ENCODE measurements at places on chromosomes 1 and 21. TPM values are rescaled to one million over a fixed set of nuclear protein-coding genes. Genes with fewer than 3 reads are reported as not detected.

The ILDR2 gene
- 9.6 TPM for total RNA-seq

The DENND1B gene
- total RNA-seq, result 5.6 TPM

The FCRLB gene
- total RNA-seq, result 1.8 TPM

The LRRC53 gene
- total RNA-seq, result not detected

The ATP1A4 gene
- total RNA-seq, result not detected

The OR2T5 gene
- total RNA-seq, result not detected
